H1 (cell line): ENCODE measurements at places on chromosomes 5 and 9. TPM values are rescaled to one million over a fixed set of nuclear protein-coding genes. Genes with fewer than 3 reads are reported as not detected.

The STKLD1 gene
- 0.26 and 0.55 TPM in 2 replicates for polyA plus RNA-seq

GRCh38 chr5:17279487-17279886 lies 62.1 kb downstream of the BASP1 start:
- no peak for DNase-seq

DNA sequence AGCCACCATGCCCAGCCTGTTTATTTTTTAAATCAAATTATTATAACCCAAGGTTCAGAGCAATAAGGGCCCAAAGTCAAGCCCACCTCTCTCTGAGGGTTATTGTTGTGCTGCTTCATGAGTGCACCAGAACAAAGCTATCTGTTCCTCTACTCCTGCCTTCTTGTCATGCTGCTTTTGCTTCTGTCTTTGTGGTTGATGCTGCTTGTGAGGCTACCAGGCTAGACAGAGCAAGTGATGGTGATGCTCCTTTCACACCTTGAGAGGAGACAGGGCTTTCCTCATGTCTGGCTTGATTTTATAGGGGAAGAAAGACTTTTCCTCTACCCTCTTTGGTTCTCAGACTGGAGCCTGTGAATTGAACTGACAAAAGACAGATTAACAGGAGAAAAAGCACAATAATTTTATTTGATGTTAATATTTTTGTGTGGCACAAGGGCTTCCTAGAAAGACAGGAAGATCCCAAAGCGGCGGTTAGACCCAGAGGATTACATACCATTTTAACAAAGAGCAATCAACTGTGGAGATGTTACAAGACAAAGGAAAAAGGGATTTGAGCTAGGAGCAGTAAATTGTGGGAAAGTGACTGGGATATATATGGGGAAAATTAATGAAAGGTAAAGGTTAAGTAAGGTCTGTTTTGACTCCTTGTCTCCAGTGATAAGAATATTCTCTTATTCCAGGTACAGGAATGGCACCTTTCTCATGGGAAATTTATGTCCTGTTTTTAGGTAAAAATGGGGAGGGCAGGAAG lies 4.4 kb upstream of the CD180 start:
- DNase-seq: no peak

GRCh38 chr5:174064171-174064570 lies 18.7 kb downstream of the NSG2 start:
- DNase-seq: no peak

GRCh38 chr9:107994648-107995047 lies 505.1 kb upstream of the KLF4 start:
- DNase-seq: no peak

GRCh38 chr9:69976152-69976551 lies 67.5 kb upstream of the MAMDC2 start:
- DNase-seq: no peak

The SLC6A3 gene
- 0.86 and 0.91 TPM in 2 replicates for polyA plus RNA-seq

GRCh38 chr9:131273856-131274673 lies 2.2 kb downstream of the FAM78A start:
- no peak for DNase-seq

The SLCO6A1 gene
- polyA plus RNA-seq: 0.06 TPM in 1 of 2 replicates, not detected in the other

GRCh38 chr5:103498800-103499551 lies 63.6 kb downstream of the NUDT12 start:
- no peak for DNase-seq

GRCh38 chr5:39452846-39453245 lies 28.1 kb upstream of the DAB2 start:
- no peak for DNase-seq

DNA sequence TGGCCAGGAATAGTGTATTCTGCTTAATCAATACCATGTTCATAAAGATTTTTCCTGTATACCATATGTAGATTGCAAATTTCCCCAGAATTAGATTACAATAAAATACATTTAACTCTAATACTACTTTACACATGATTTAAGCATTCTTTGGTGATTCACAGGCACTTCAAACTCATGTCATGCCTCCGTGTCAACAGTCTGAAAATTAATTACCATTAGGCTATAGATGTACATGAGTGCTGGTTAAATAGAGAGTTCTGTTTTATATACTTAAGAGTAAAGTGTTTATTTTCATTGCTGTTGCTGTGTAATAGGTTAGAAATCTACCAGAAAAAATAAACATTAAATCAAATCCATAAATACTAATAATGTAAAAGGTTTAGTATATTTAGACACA lies 159.8 kb downstream of the ZSWIM6 start:
- DNase-seq: no peak

DNA sequence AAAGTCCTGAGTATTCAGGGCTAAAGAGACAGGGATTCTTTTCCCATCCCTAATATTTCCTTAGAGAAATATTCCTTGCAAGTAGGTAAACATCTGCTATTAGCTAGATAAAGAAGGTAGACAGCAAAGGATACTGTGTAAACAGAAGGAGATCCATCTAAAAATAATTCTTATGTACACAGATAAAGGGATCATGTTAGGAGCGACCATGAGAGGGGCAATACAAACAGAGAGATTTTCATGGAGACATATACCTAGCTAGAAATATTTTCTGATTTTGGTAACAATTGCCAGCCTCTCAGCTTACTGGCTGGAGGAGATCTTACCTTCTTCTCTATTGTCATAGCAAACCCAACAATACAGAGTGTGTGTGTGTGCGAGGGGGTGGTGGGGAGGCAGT lies 184.6 kb upstream of the DMAC1 start:
- no peak for DNase-seq

The FAM153A gene
- 0.22 TPM in 1 of 2 replicates, not detected in the other for polyA plus RNA-seq

The SPACA9 gene
- polyA plus RNA-seq: 1.3 and 1.4 TPM in 2 replicates

GRCh38 chr5:72541501-72542225 lies 34.5 kb upstream of the ZNF366 start:
- DNase-seq: no peak

DNA sequence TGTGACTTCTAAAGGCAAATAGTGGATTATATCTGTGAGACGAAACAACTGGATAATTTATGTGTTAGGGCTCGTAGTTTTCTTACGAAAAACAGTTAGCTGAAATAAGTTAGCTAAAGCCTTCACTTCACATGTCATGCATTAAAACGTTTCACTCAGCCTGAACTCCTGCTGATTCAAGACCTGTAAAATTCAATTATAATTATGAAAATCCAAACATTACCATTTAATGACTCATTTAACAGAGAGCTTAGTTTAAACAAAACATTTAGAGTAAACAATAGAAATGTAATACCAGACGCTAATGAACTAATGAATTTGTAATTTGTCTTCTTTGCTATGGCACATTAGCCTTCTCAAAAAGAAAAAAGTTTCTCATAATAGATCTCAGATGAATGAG lies 1.7 kb downstream of the TAL2 start:
- no peak for DNase-seq

The N4BP3 gene
- 13.1 and 23.4 TPM in 2 replicates for polyA plus RNA-seq

The FOXD4L5 gene
- not detected in 2 replicates for polyA plus RNA-seq

The TIMD4 gene
- not detected in 2 replicates for polyA plus RNA-seq

The C5orf52 gene
- polyA plus RNA-seq: not detected in 2 replicates

DNA sequence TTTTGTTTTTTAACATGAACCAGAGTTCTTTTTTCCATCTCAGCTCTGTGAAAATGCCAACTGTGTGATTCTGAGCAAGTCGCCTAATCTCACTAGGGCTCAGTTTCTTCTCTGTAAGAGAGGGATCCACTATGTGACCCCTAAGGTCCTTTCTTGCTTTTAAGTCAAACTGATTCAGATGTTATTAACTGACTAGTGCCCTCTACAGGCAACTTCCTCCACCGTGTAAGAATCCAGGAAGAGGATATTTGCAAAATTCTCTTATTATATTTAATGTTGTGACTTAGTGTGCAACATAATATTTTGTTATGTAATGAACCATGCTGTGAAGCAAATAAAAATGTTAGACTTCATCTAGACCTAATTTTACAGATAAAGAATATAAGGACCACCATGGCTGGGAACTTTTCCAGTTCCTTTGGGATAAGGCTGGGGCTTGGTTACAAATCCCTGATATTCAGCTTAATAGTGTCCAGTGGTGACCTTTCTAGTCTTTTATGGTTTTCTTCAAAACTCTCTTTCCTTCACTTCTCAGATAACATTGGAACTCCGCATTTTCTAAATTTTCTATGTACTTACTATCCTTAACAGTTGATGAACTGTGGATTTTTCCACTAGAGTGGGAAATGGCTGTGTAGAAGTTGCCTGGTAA lies 244.7 kb downstream of the PIK3R1 start:
- DNase-seq: no peak

DNA sequence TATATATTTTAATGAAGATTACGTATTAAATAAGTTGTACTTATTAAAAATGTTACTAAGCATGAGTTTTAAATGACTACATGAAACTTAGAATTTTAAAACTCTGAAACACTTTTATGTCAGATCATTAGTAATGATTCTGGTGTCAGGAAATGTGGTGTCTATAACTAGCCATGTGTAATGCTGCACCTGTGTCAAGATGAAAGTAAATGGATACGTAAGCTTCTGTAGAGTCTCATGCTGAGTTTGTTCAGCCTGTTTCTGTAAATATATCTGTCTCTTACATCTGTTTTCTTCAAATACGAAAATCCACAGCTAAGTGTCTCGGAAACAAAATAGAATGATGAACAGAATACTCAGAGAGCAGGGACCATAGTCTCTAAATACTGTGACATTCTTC lies 278.0 kb upstream of the SMC2 start:
- DNase-seq: no peak

DNA sequence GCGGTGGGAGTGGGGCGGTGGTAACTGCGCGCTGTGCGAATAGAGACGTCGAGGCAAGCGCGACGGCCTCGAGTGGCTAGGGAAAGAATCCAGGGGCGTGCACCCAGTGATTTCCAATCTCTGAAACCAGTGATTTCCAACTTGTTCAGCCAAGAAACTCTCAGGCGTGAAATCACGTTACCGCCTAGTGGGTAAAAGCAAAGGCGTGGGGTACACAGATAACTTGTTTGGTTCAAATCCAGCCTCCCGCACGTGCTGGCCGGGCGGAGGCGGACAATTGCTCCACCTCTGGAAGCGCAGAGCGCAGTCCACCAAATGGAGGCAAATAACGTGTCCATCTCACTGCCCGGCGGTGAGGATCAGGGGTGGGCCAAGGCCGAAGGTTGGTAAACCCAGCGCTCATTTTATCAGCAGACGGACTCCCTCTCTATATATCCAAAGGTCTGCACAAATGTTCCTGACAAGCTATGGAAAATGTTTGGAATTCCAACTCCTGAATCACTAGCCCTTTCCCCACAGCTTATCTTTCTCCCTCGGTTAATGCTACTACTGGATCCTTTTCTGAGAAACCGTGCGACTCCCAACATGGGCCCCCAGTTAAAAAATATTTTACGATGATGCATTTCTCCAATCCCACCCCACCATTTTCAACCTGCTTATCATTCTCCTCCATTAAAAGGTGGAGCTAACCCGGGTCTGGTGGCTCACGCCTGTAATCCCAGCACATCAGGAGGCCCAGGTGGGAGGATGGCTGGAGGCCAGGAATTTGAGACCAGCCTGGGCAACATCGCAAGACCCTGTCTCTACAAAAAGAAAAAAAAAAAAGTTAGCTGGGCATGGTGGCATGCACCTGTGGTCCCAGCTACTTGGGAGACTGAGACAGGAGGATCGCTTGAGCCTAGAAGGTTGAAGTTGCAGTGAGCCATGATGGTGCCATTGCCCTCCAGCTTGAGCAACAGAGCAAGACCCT lies 950 bp upstream of the FNBP1 start:
- DNase-seq: no peak

The PGM5 gene
- 0.06 TPM in 1 of 2 replicates, not detected in the other for polyA plus RNA-seq

GRCh38 chr9:84751921-84752320 lies 82.4 kb downstream of the NTRK2 start:
- DNase-seq: no peak

The TRIM36 gene
- polyA plus RNA-seq: 8.5 and 10.5 TPM in 2 replicates

The AFAP1L1 gene
- polyA plus RNA-seq: 0.79 and 1.5 TPM in 2 replicates

GRCh38 chr9:970151-970996 lies 6.1 kb upstream of the DMRT3 start:
- peak; percentile 75 for DNase-seq
